Substantia nigra (tissue), 51 donors: ENCODE measurements at places on chromosomes 3 and 15.

DNA sequence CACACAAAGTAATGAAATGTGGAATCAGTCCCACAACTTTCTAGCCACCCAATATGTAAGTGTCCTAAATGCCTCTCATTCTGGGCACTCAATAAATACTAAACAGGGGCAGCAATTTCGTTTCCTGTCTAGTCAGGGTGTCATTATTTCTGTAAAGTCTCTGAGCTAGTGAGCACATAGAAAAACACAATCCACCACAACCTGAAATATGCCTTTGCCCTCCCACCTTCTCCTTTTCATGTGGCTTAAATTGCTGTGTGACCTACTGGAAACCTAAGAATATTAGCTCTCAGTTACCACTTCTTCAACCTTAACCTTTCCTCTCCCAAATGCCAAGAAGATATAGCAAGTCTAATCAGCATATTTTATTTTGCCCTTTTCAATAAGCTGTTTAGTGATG lies 456.3 kb upstream of the KCNMB2 start:
- DNase-seq, result no peak

GRCh38 chr3:78614486-78614885 lies 1153.3 kb downstream of the ROBO1 start:
- no peak for DNase-seq

GRCh38 chr3:106931904-106932303 lies 445.3 kb upstream of the CCDC54 start:
- no peak for DNase-seq

GRCh38 chr3:184336547-184337398 lies 627 bp upstream of the FAM131A start:
- peak; percentile 48 for DNase-seq

DNA sequence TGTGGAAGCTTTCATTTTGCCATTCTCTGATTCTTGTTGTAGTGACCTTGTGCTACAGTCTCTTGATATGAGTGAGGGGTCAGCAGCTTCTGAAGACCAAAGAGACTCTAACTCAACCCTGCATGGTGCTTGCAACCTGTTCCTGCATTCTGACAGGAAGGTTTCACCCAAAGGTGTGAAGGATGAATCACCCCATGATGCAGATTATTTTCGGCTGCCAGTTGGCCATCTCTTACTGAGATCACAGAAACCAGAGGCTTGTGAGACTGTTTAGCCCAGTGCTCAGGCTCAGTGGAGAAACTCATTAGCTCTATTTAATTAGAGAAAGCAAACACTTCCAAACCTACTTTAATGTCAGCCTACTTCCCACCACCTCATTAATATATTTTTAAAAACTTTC lies 29.2 kb upstream of the TPRG1 start:
- no peak for DNase-seq

DNA sequence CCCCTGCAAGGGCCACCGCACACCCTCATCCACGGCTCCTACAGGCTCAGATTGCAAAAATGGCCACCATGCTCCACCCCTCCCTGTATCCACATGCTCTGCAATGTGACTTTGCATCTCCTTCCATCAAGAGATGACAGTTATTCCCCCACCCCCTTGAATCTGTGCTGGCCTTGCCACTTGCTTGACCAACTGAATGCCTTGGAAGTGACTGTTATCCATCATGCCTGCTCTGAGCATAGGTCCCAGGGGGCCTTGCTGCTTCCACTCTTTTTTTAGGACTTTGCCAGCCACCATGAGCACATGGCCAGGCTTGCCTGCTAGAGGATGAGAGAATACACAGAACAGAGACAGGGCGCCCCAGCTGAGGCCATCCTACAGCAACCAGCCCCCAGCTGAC lies 13.6 kb downstream of the HAPLN3 start:
- no peak for DNase-seq

- no peak for DNase-seq
These were observed 20.7 kb upstream of the MYZAP start for GRCh38 chr15:57570994-57571393.

- no peak for DNase-seq
These were observed 1.2 kb downstream of the CHST2 start for GRCh38 chr3:143120716-143121240.

DNA sequence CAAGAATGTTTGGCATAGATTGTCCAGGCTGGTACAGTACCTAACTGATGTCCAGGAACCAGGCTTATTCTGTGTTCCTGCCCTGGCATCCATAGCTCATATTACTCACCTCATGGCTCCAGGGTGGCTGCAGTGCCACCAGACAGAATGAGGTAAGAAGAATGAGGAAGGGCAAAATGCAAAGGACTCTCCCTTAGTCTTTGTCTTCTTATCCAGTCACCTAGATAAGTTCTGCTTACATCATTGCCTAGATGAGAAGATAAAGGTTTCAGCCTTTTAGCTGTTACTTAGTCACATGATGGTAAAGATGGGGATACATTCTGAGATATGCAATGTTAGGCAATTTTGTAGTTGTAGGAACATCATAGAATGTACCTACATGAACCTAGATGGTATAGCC lies 45.8 kb downstream of the CHP1 start:
- no peak for DNase-seq

- no peak for DNase-seq
These were observed 49.5 kb downstream of the TLE3 start for GRCh38 chr15:70048198-70048565.

DNA sequence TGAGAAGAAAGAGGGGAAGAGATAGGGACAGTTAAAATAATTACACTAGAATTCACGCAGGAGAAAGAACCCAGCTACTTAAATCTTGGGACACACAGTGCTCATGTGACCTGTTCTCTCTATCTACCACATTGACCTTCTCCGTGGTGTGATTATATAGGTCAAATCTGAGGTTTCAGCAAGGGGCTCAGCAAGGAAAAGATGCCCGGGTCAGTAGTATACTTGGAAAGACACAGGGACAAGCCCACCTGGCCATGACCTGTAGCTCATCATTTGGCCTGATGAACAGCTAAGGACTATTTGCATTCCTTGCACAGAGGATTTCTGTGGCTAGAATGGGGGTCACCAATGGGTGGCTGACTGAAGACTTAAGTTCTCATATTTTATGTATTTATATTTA lies 71.9 kb downstream of the SSR3 start:
- no peak for DNase-seq

DNA sequence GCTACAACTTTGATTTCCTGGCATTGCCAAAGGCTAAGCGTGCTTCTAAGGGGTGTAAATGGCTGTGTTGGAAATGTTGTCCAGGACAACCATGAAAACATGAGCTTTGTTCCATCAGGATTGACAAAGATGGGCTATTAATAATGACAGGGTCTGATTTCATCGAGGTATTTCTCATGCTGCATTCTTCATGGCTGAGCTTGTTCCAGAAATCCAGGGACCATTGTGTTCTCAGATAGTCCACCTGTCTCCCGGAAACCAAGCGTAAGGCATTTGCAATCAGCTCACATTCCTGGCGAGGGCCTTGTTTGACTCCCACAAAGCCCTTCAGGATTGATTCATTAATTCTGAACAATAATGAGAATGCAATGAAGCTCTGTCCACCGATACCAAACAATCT lies 111.3 kb downstream of the CD47 start:
- no peak for DNase-seq

DNA sequence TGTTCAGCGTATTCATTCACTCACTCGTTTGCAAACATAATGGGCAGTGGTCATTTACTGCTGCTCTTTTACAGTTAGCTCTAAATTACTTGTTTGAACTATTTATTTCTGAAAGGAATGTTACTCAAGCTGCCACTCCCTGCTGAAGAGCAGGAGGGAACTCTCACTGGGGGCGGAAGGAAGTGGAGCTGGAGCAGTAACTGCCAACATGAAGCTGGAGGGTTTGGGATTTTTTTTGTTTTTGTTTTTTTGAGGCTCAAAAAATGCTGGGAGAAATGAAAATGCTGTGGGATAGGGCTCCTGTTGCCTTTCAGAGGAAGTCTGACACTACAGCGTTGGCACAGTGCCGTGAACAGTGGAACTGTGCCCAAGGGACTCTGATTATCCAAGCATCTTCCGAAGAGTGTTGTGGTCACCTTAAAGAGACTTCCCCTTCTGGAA lies 44.1 kb downstream of the SENP2 start:
- no peak for DNase-seq

- DNase-seq, result no peak
These were observed 137.9 kb downstream of the TCF12 start for GRCh38 chr15:57056357-57056756.

DNA sequence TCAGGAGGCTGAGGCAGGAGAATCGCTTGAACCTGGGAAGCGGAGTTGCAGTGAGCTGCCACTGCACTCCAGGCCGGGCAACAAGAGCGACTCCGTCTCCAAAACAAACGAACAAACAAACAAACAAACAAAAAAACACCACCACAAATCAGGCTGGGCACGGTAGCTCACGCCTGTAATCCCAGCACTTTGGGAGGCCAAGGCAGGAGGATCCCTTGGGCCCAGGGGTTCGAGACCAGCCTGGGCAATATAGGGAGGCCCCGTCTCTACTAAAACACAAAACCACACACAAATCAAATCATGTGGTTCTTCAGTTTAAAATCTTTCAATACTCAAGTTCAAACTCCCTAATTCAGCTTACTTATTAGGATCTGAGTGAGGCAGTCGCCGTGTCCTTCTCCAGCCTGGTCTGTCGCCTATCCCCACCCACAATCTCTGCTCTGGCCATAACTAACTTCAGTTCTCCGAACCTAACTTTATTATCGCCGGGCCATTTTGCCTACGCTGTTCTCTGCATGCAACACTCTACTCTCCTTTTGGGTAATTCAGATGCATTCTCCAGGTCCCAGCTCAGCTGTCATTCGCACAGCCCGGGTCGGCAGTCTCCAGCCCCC lies 660 bp upstream of the RTF1 start:
- no peak for DNase-seq

DNA sequence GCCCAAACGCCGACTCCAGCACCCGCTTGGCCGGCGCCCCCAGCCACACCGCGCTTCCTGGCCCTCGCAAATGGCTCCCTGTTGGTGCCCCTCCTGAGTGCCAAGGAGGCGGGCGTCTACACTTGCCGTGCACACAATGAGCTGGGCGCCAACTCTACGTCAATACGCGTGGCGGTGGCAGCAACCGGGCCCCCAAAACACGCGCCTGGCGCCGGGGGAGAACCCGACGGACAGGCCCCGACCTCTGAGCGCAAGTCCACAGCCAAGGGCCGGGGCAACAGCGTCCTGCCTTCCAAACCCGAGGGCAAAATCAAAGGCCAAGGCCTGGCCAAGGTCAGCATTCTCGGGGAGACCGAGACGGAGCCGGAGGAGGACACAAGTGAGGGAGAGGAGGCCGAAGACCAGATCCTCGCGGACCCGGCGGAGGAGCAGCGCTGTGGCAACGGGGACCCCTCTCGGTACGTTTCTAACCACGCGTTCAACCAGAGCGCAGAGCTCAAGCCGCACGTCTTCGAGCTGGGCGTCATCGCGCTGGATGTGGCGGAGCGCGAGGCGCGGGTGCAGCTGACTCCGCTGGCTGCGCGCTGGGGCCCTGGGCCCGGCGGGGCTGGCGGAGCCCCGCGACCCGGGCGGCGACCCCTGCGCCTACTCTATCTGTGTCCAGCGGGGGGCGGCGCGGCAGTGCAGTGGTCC lies 3.5 kb downstream of the ISLR2 start:
- no peak for DNase-seq

- no peak for DNase-seq
These were observed 471.6 kb downstream of the FHIT start for GRCh38 chr3:60779637-60780036.

DNA sequence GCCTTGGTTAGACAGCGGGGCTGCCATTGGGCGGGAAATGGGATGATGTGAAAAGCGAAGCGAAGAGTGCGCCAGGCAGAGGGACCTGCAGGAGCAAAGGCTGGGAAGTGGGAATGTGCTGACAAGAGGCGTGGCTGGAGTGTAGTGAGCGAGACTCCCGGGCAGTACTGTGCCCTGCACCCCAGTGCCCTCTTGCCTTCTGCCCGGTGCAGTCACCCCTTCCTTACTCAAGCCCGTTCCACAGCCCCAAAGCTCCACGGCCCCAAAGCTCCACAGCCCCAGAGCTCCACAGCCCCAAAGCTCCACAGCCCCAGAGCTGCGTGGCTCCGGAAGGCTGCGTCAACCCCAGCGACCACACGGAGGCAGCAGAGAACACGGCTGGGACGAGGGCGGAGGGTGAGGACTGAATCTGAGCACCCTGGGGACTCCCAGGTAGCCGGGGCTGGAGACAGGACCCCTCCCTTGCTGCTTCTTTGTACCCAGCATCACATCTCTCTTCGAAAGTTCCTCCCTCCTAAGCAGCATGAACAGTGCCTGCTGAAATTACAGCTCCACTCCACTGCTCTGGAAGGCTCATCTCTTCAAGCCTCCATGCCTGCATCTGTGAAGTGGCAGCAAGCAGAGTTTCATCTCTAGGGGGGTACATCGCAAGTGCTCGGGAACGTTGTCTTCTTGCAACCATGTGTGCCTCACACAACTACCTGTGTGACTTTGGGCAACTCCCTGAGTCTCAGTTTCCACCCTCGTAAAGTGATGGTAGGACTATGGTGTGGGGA lies 108.9 kb downstream of the FBLN2 start:
- DNase-seq, result no peak

GRCh38 chr15:37819191-37819590 lies 115.2 kb upstream of the TMCO5A start:
- no peak for DNase-seq

- DNase-seq, result no peak
These were observed 218.4 kb upstream of the TLE3 start for GRCh38 chr15:70316059-70316600.

DNA sequence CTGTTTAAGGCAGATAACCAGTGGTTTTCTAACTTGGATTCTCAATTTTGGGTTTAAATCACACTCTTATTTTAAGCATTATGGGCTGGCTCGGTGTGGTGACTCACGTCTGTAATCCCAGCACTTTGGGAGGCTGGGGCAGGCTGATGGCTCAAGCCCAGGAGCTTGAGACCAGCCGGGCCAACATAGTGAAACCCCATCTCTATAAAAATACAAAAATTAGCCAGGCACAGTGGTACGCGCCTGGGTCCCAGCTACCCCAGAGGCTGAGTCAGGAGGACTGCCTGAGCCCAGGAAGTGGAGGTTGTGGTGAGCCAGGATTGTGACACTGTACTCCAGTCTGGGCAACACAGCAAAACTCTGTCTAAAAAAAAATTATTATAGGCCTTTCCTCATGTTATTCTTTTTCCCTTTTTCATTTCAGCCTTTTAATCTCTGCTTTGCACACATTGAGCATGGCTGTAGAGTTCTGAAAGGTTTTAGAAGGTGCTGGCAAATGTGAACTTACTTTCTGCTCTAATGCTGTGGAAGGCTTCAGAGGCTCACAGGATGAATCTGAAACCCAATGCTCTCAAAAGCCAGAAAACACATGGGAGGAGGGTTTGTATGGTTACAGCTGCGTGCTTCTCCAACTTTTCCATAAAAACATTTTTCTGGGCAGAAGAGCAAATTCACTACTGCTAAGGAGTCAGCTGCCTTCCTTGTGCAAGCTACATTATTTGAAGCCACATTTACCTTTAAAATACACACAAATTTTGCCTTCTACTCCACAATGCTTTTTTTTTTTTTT lies 32.5 kb downstream of the CHAC1 start:
- DNase-seq, result no peak

- DNase-seq, result no peak
These were observed 11.8 kb downstream of the ANKDD1A start for GRCh38 chr15:64923546-64923945.
